ENCODE measurements at places on chromosomes 13 and 19.

GRCh38 chr13:40539576-40540327, 126.7 kb downstream of the FOXO1 start:
- no peak for DNase-seq

DNA sequence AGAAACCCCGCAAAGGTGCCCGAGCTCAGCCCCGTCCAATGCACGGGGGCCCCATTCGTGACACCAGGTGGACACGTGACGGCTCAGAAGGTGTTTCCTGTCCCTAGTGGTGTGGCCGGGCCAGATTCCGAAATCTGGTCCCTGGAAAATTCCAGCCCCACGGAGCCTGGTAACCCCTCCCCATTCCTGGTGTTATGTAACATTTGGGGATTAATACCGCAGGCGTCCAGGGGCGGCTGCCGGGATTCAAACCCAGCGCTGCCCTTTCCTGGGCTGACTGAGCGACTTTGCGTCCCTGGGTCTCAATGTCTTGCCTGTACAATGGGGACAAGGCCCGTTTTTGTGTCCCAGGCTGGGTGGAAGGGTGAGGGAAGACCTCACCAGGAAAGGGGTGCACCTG, 1.0 kb upstream of the PLK5 start:
- no peak for DNase-seq

DNA sequence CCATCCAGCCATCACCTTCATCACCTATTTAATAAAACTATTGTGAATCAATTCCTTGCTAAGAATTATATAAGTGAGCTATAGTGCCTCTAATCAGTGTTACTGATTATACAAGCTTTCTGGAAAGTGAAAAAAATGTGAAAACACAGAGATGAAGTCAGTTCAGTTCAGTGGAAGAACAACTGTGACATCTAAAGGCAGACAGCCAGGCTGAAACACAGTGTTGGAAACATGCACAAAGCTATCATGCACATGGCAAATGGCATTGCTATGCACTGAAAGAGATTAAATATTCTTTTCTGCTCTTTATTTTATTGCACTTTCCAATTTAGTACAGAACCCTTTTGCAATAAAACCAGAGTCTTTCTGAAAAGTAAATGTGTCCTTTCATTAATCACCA, 294.0 kb downstream of the RBM26 start:
- no peak for DNase-seq

DNA sequence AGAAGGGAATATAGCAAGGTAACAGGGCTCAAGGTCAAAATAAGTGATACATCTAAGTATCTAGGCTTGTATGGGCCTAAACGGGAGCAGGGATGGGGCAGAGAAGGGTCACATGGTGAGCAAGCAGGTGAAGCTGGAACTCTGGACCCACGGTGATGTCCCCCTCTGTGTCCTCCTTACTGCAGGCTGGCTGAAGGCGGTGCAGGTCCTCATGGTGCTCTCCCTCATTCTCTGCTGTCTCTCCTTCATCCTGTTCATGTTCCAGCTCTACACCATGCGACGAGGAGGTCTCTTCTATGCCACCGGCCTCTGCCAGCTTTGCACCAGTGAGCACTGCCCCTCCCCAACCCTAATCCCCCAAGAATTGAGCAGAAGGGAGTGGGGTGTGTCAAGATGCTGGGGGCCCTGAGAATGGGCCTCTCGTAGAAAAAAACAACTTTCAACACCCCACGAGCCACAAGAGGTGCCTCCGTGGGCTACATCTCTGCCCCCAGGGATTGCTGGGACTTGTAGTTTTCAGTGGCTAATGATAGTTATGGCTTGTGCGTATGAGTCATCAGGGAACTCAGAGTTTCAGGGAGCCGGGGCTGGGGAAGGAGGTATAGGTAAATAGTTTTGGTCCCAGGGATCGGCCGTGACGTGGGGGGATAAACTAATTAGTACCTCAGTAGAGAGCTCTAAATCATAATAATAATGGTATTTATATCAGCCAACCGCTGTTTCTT, 4.0 kb downstream of the EMP3 start:
- no peak for DNase-seq

DNA sequence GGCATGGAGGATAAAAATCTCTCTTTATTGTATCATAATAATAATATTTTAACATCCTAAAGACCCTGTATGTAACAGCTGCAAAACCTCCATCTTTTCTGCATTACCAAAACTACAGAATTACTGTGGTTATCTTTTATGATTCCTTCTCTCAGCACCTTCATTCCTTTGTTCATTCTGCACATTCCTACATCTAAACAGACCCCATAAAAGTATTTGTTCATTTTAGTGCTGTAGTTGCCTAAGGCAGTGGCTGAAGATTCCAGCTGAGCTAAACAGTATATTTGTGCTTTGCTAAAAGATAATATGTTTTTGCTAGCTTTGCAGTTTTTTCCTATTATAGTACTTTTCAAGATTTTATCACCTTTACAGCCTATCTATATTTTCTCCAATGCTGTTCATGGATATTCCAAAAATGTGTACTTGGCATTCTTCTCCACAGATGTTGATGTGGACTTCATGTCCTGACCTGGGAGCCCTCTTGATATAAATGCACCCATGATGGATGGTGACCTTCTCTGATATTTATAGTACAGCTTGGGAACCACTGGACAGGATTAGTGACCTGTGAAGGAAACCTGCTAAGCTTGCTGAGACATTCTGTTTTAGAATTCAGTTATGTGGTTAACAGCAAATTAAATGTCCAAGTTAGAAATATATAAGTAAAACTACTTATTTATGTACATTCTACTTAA, 2832.9 kb upstream of the PCDH20 start:
- no peak for DNase-seq

Measured in right kidney (tissue), 9 donors.